SHP77 treated with DMSO at 0.1 percent for 48 hours (cell line): ENCODE measurements at places on chromosomes 5 and 9.

- peak; percentile 75 for DNase-seq
Observed at GRCh38 chr9:109316207-109316640, 4.6 kb downstream of the EPB41L4B start.

- DNase-seq, result no peak
Observed at GRCh38 chr5:133368916-133369783, 243.2 kb downstream of the FSTL4 start.

GRCh38 chr5:11700391-11700790 is 203.9 kb downstream of the CTNND2 start:
- no peak for DNase-seq

- no peak for DNase-seq
Observed at GRCh38 chr9:88319936-88320747, 68.1 kb upstream of the SPIN1 start.

- peak; percentile 77 for DNase-seq
Observed at GRCh38 chr5:94021246-94021645, 279.8 kb upstream of the POU5F2 start.

DNA sequence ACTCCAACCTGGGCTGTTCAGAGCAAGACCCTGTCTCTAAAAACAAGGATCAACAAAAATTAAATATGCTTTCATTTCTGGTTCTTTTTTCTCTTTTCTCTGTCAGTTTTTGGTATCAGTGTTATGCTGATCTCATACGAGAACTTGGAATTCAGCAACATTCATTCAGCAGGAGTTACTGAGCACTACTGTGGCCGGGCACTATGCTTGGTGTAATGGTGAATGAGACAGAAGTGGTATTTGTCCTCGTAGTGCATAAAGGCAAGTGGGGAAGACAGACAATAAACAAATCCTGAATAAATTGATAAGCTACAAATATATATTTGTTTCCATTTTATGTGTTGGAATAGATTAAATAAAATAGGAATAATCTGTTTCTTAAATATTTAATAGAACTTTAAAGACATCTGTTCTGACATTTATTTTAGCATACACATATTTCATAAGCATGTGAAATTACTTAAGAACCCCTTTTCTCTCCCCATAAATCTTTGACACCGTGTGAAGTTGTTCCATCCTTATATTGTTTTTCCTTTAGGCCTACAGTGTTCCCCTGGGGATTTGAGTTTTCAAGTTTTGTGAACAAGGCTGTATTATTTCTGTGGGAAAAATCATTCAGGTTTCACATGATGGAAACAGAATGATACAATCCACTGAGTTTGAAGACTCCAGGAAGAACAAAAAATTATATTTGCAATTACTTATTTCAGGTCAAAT is 24.6 kb downstream of the UBAP1 start:
- DNase-seq, result no peak

DNA sequence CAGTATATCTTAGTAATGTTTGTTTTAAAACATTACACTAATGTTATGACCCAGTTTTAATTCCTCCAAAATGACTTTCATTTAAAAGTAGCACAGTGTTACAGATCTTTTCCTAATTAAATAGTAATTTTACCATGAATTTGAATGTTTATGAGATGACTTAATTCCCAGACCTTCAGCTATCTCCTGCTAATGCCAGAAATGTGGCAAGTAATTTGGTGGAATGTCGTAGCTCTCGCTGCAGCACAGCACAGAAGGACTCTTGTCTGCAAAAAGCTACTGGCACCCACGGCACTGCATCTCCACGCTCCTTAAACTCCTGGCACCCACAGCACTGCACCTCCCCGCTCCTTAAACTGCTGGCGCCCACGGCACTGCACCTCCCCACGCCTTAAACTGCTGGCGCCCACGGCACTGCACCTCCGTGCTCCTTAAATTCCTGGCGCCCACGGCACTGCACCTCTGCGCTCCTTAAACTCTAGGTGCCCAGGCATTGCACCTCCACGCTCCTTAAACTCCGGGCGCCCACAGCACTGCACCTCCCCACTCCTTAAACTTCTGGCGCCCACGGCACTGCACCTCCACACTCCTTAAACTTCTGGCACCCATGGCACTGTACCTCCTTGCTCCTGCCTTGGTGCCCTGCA is 163.1 kb downstream of the CDK5RAP2 start:
- no peak for DNase-seq

DNA sequence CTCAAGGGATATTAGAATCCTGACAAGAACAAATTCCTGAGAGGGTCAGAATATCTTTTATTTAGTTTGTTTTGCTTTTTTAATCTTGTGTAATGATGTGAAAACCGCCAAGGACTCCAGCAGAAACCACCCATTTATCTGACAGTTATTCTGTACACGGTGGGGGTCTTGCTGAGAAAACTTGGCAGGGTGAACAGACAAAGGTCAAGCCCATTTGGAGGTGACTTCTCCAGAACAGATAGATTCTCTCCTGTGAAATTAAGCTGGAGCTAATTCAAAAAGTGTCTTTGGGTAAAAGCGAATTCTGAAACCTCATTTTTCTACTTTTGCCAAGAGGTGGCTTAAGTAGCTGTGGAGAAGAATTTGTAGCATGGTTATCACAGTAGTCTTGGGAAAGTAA is 484.4 kb downstream of the SPOCK1 start:
- no peak for DNase-seq

DNA sequence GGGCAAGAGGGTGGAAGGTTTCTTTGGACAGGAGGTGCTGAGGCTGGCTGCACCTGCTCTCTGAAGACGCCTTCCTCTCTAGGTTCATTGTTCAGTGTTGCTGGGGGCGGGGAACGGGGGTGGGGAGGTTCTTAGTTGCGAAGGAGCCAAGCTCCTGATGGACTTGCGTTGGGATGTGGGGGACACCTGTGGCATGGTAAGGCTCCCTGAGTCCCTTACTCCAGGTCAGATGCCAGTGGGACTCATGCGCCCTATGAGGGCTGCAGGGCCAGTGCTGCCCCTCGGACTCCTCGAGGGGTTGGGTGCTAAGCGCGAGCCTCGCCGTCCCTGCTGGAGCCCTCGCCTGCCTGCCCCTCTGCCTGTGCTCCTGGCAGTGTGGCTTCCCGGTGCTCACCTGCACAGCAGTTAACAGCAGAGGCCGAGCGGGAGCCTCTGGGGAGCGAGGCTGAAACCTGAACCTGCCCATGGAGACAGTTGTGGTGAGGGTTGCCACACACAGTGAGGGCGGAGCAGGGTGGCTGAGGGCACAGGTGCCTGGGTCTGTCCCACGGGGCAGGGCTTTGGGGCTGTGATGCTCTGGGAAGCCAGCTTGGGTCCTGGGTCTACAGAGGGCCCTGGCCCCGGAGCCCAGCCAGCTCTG is 5.5 kb downstream of the RNU6ATAC start:
- no peak for DNase-seq

GRCh38 chr5:115553082-115553481 is 8.5 kb upstream of the FEM1C start:
- no peak for DNase-seq

GRCh38 chr5:24854850-24855249 is 210.1 kb upstream of the CDH10 start:
- DNase-seq, result no peak

DNA sequence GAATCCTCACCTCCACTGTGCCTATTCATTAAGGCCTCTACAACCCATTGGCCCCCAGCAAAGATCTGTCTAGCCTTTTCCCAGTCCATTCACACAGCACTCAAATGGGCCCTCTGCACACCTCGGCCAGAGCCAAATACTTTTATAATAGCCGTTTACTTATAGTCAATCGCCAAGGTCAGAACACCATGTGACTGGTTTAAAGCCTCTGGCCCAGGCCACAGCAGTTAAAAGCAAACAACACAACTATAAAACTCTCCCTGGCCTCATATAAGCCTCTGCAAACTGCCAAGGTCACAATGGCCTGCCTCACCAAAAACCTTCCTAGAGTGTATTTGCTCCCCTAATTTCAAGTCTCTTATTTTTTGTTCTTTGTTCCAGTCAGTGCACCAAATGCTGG is 562.6 kb downstream of the CAAP1 start:
- DNase-seq, result no peak

DNA sequence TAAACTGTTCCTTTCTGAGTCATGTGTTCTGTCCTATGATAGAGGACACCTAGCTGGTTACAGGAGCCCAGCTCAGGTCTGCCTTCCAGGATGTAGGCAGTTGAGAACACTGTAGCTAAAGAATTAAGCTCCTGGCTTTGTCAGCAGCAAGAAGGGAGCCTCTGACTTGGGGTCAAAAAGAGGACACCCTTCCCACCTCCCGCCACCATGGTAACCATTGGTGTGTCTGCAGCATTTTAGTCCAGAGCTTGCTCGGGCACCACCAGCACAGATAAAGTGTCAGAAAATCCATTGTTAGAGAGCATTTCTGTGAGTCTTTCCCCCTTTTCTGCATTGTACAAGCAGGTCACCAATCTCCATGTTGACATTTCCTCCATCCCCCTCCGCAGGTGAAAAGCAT is 181.7 kb downstream of the DOCK8 start:
- no peak for DNase-seq

DNA sequence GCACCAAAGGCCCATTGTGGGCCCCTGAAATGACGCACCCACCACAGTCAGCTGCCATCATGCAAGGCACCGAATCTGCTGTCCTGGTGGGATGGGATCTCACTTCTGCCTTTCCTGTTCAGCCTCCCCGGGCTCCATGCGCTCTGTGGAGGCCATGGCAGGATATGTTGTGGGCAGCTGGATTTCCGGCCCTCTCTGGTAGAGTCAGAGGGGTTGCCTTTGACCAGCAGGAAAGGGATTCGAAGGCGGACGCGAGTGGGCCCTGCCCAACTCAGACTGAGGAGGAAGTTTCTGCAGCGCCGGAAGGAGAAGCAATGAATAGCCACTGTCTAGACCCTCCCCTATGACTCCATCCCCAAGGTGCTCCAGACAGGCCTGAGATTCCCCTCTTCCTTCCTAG is 35.5 kb downstream of the GADD45G start:
- DNase-seq, result no peak

- DNase-seq, result no peak
Observed at GRCh38 chr5:68531970-68532369, 316.4 kb downstream of the PIK3R1 start.

GRCh38 chr9:35696520-35697215 is 6.9 kb upstream of the TPM2 start:
- no peak for DNase-seq

DNA sequence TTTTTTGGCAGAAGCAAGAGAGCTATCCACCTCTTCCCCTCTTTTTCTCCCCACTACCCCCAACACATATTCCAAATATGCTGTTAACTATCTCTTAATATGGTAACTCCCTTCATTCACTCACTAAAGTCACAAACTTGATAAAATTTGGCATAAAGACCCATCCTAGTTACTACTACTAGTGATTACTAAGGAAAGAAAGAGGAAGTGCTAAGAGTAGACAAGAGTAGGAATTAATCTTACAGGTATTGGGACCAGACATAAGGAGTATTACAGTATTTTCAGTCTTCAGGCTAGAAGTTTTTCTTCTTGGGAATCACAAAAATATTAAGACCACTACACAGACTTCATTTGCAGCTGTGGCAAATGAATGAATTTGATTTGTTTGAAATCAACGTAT is 2.2 kb downstream of the ADAMTS6 start:
- no peak for DNase-seq

- DNase-seq, result no peak
Observed at GRCh38 chr5:76099756-76100155, 16.6 kb downstream of the SV2C start.

DNA sequence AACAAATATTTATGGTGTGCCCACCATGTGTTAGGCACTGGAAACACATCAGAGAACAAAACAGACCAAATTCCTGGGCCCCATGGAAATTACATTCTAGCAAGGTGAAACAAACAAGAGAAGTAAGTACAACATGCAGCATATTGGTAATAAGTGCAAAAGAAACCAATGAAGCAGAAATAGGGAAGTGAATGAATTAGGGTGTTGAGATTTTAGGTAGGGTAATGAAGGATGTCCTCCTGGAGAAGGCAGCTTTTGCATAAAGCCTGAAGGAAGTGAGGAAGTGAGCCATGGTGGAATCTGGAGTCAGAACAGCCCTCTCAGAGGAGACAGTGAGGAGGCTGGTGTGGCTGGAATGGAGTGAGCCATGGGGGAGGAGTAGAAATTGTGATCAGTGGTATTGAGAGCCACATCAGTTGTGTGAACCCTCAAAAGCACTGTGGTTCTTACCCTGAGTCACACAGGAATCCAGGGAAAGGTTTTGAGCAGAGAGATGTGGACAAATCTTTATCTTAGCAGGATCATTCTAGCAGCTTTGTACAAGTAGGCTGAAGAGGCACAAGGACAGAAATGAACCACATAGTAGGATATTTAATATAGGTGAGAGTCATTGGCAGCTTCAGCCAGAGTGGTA is 52.7 kb upstream of the ARL15 start:
- DNase-seq, result no peak

DNA sequence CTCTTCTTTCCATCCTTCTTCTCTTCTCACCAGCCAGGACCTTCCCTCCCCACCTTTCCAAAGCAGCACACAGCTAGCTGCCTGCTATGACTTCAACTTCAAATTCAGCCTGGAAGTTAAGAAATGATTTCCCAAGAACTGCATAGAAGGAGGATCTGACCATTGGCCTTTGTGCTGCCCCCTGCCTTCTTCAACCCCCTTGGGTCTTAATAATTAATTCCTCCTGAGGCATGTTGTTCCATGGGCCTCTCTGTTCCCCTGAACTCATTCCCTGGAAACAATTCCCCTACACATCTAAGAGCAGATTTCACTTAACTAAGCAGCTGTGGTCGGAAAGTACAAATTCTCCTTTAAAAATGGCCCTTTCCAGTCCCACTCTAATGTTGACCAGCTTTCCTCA is 62.4 kb downstream of the ADAMTS12 start:
- DNase-seq, result no peak

- no peak for DNase-seq
Observed at GRCh38 chr5:126568206-126568755, 26.7 kb downstream of the ALDH7A1 start.

DNA sequence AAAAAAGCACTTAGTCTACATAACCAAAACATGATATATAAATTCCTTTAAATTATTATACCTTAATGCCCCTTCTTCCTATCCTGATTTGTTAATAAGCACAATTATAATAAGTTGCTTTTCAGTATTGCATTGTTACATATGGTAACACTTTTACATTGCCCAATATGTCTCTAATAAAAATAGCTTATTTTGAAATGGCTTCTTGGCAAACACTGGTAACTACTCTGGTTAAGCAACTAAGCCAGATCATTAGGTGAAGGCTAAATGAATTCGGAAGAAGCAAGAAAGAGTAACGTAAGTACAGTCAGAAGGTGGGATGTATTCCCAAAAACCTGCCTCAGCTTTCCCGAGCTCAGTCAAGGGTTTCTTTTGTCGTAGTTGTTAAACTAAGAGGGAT is 85.3 kb downstream of the TTC39B start:
- DNase-seq, result no peak

- DNase-seq, result no peak
Observed at GRCh38 chr5:146081556-146081955, 23.8 kb downstream of the PLAC8L1 start.

GRCh38 chr5:100900142-100900795 is 2.8 kb downstream of the ST8SIA4 start:
- DNase-seq, result peak; percentile 60

DNA sequence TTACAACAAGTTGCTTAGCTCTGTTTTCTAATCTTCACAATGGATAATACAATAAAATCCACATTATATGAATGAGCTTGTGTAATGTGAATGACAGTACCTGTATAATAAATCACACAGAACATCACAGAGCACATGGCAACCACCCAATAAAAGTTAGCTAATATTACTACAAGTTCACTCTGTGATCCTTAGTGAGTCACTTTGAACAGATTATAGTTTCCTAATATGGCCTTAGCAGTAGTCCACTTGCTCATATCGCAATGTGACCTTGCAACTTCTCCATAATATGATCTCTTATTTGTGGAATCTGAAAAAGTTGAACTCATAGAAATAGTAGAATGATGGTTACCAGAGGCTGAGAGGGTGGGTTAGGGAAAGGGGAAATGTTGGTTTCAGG is 361.3 kb downstream of the PTPRD start:
- no peak for DNase-seq

GRCh38 chr5:132473019-132473531 is 17.5 kb downstream of the IRF1 start:
- DNase-seq, result no peak
